Left lung (tissue), 14 donors: ENCODE measurements at places on chromosomes 6 and 20. TPM values are rescaled to one million over a fixed set of nuclear protein-coding genes. Genes with fewer than 3 reads are reported as not detected.

DNA sequence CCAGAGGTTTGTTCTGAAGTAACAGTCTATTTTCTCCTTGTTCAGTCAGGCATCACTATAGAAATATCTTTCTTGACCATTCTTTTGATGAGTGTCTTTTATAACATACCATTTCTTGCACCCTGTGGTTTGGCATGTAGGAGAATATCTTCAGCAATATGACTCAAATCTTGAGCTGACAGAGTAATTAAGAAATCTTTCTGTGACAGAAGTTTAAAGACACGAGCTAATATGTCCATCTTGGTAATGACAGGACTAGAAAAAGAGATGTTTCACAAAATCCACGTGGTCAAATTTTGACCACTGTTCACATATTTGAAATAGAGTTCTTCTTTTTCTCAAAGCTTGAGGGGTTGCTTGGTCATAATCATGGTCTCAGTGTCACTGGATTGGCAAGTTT lies 149.9 kb downstream of the MYB start:
- DNase-seq: no peak

DNA sequence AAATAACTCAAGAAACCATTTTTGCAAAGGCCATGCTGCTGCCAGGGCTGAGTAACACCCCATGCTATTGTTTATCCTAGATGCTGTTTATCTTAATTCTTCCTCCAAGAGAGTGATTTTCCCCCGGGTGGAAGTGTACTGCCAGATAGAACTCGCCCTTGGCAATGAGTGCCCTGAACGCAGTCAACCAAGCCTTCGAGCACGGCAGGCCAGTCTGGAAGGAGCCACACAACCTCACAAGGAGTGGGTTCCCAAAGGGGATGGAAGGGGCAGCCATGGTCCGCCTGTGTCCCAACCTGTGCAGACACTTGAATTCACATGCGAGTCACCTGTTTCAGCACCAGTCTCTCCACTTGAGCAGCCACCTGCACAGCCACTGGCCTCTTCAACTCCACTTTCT lies 31.9 kb downstream of the PNPLA1 start:
- no peak for DNase-seq

DNA sequence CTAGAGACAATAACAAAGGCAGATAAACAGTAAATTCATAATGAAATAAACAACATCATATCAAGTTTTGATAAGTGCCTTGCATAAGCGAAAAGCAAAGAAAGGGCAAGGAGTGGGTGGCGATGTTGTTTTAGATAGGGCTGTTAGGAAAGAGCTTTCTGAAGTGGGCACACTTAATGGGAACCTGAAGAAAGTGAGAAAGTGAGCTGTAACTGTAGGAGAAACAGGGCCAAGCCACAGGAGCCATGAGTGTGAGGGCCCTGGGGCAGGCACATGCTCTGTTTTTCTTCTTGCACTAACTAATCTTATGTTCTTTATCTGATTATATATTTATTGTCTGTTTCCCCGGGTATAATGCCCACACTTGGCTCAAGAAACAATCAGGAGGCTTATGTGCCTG lies 193.4 kb upstream of the SUPT3H start:
- DNase-seq: no peak

ITPR3 gene
- polyA plus RNA-seq: 70.8 TPM

GRCh38 chr6:74250161-74250818 lies 554.3 kb downstream of the CD109 start:
- no peak for DNase-seq

SMPDL3A gene
- polyA plus RNA-seq: 37.1 TPM

GRCh38 chr20:8790442-8791074 lies 278.3 kb upstream of the PLCB4 start:
- no peak for DNase-seq

DNA sequence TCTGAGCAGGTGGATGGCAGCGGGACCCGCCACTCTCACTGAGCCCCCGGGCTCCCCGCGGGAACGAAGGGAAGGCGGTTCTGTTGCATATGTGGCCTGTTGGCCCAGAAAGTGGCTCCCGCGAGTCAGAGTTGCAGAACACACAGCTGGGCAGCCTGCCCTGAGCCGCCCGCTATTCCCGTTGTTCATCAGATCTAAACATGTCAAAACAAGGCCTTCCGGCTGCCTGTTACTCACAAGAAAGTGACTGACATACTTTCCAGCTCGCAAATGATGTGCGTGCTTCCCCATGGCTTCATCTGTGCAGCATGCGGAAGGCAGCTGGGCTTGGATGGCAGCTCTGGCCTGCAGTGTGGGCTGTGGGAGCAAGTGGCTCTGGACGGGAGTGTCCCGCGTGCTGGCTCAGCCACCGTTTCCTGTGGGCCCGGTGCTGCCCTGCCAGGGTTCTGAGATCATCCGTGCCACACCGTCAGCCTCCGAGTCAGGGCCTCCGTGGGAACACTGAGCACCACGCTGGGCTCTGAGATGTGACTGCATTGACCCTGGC lies 227.3 kb downstream of the ERMARD start:
- DNase-seq: peak; percentile 28

DNA sequence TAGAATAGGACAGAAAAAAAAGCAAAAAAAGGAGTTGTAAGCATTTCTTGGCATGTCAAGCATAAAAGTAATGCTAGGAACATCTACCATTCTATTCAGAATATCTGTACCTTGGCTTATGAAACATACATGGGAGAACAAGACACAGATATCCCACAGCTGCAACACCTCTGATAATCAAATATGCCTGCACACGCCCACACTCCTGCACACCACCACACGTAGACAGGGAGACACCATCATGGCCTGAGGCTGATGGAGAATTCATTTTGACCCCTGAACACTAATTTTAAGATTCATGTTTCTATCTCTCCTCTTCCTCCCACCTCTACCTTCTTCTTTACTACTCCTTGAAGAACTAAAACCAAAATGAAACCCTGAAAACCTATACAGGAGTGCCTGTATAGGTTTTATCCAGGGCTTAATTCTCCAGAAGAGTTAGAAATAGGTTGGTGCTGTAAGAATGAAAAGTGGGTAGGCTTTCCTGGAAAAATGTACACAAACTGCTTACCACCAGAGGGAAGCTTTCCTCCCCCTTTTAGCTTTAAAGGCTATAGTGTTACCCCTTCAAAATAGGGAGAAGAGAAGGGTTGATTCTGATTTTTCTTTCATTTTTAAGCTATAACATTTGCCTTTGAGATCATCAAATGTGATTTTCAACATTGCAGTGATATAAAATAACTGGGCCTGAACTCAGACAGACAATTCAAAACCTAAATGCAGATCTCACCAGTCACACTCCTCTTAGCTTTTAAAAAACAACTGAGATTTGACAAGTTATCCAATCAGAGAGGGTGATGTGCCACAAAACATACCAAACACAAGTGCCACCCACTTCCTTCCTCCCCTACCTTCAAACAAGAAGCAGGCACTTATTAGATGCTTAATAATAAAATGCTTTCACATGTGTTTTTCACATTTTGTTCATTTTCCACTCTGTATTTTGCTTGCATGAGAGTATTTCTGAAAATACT lies 57.9 kb downstream of the ELOVL5 start:
- DNase-seq: no peak

MCM8 gene
- polyA plus RNA-seq: 16.2 TPM

ZBP1 gene
- 0.57 TPM for polyA plus RNA-seq

MYLK4 gene
- 1.8 TPM for polyA plus RNA-seq

RAET1L gene
- 0.15 TPM for polyA plus RNA-seq

- DNase-seq: no peak
These were observed 166.9 kb downstream of the MOXD1 start for GRCh38 chr6:132234356-132234755.

DNA sequence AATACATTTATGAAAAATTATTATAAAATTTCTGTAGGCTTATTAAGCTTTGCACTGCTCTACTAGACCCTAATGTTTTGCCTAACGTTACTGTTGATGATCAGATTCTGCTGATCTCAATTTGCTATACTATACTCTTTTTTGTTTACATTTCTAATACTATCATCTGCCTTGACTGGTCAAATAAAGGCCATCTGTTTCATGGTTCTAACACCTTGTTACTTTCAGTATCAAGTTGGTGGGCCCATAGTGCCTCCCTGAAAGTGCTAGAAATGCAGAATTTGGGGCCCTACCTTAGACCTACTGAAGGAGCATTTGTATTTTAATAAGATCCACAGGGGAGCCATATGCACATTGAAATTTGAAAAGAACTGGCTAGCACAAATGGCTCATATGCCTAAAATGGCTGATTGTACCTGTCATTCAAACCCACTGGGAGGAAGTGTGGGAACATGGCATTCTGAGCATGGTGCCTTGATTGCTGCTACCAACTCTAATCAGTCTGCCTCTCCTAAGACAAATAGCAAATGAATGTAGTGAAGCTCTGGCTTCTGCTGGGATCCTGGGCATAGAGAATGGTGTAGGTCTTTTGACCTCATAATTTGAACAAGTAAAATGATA lies 199.1 kb upstream of the BTBD3 start:
- no peak for DNase-seq

DNA sequence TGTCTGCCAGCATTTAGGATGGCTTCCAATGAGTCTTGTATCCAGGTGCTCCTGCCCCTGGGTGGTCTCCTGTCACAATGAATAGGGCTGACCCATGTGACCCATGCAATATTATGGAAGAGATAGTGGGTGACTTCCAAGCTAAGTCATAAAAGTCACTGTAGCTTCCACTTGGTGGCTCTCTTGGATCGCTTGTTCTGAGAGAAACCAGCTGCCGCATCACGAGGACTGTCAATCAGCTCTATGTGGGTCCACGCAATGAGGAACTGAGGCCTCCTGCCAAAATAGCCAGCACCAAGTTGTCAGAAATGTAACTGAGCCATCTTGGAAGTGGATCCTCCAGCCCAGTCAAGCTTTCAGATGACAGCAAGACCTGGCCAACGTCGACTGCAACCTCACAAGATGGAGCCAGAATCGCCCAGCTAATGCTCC lies 14.9 kb upstream of the MATN4 start:
- DNase-seq: no peak

NKX2-4 gene
- polyA plus RNA-seq: not detected

ENPP1 gene
- polyA plus RNA-seq: 1.8 TPM

DNA sequence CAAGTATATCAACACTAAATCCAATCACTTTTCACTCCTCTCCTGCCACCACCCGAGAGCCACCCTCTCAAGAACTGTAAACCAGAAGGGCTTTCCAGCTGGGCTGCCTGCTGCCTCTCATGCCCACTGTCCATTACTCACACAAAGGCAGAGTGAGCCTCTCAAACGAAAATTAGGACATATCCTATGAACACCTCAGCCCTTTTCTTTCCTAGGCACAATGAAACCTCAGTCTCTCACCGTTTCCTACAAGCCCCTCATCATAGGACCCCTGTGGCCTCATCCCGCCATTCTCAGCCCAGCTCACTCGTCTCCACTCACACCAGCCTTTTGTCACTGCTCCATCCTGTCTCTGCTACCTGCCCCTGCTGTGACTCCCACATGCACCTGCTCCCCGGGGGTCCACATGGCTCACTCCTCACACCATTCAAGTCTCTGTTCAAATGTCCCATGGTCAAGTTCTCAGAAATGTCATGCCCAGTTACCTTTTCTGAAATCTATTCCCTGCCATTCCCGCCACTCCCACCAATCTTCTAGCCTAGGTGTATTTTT lies 7.4 kb downstream of the HLA-F start:
- DNase-seq: no peak

DNA sequence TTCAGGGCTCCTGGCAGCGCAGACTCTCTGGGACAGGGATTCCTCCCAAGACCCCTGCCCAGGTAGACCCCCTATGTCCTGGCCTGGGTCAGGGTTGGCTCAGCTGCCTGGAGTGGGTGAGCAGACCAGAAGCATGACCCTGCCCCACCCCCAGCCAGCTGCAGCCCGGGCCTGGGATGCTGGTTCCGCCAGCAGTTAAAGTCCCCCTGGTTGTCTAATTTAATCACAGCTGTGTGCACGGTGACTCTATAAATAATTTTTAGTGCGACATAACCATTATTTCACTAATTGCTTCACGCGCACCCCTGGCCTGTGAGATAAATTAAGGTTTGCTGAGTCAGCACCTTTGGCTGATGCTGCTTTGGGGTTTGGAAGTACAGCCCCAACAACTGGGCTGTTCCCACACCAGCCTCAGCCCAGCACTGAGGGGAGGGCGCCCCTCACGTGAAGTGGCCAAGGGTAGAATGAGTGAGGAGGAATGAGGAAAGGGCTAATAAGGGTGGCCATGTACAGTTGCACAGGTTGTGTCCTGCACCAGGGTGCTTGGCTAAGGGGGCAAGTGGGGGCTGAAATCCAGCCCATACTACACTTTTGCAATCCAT lies 26.1 kb upstream of the CDH22 start:
- DNase-seq: no peak

DNA sequence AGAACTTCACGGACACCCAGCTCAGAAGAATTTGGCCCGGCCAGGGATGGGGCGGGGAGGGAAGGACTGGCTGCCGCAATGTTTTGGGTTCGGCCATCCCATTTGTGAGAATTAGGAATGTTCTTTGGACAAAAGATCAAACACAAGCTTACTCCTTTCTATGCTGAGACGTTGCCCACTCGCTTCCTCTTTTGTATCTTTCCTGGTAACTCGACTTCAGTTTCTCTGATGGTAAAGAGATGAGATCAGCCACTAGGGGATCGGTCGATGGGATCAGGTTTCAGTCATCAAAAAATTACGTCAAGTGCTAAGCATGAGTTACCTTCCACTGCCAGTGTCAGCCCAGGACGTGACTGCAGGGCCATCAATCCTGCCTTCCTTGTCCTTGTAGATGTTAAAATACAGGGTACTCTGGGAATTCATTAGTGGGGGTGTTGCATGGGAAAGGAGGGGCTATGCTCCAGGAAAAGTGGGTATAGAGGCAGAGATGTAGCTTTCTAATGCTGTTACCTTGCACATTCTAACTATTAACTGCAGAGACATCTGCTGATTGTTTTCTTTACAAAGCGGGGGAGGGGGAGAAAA lies 190.2 kb downstream of the TSHZ2 start:
- no peak for DNase-seq

DNA sequence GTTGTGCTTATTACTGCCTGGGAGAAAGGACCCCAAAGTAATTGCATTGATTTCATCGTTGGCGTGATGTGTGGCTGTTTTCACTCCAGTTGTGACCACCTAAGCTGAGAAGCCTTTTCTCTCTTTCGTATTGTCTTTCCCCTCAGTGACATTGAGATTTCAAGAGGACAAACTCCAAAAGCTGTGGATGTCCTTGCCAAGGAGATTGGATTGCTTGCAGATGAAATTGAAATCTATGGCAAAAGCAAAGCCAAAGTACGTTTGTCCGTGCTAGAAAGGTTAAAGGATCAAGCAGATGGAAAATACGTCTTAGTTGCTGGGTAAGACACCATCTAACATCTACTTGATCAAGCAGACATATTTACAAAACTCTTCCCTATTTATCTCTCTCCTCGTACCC lies 60.5 kb downstream of the MTHFD1L start:
- no peak for DNase-seq

PLN gene
- polyA plus RNA-seq: 3.3 TPM

C20orf202 gene
- 1.2 TPM for polyA plus RNA-seq

HLA-B gene
- polyA plus RNA-seq: 427 TPM

ULBP3 gene
- 8.9 TPM for polyA plus RNA-seq

- DNase-seq: no peak
These were observed 94.8 kb upstream of the CNKSR3 start for GRCh38 chr6:154605178-154605881.
